Gastrocnemius medialis (tissue), 4 donors: ENCODE measurements at places on chromosomes 6 and 20. TPM values are rescaled to one million over a fixed set of nuclear protein-coding genes. Genes with fewer than 3 reads are reported as not detected.

Gene LPA
- total RNA-seq = not detected

Gene CCM2L
- total RNA-seq = 5.8 TPM

Gene SYTL3
- 3.2 TPM for total RNA-seq

Gene TMEM200A
- total RNA-seq = 0.16 TPM

Gene SLC22A7
- total RNA-seq = not detected

Gene MAK
- not detected for total RNA-seq

Gene PDE7B
- total RNA-seq = 3.6 TPM

Gene KCNQ2
- total RNA-seq = not detected

Gene ERMARD
- 12.5 TPM for total RNA-seq

Gene RIPPLY2
- total RNA-seq = not detected

Gene RIPOR3
- 12.5 TPM for total RNA-seq

Gene ACSS1
- 11.7 TPM for total RNA-seq

Gene DSP
- 0.85 TPM for total RNA-seq

Gene FAXC
- 0.80 TPM for total RNA-seq

Gene CD164
- total RNA-seq = 50.1 TPM

Gene MCM8
- total RNA-seq = 2.4 TPM

Gene CALHM4
- not detected for total RNA-seq
